Breast epithelium (tissue), 4 donors: ENCODE measurements at places on chromosomes 6 and 20.
A peak's percentile ranks its signal among the peaks of the same experiment; 100 is the strongest.

DNA sequence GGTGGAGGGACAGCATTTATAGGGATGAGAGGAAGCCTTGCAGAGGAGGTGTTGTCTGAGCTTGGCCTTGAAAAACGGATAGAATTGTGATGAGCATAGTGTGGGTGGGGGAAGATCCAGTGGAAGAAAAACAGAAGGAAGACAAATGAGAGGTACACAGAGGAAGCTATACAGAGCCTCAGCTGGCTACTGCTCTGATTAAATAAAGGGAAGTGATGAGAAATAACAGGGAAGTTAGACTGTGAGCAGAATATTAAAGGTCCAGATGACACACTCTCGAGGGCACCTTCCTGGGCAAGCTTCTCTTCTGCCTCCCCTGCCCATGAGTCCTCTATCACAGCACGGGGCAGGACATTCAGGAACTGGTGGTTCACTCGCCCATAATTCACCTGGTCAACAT lies 182.3 kb downstream of the KIF16B start:
- DNase-seq: no peak

DNA sequence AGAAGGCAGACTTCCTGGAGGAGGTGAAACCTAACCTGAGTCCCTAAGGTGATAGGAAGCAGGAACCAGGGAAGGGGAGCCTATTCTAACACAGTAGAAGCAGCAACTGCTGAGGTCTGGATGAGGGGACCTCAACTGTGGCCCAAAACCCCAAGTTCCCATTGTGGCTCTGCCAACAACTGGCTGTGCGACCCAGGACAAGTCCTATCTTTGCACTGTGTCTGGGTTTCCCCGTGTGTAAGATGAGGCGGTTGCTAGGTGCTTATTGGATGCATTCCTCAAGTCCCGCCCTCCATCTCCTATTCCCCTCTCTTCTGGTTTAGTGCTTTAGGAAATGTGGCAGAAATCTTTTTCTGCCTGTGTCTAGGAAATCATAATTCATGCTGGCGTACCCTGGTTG lies 52.2 kb upstream of the TTPAL start:
- no peak for DNase-seq

- no peak for DNase-seq
Observed at GRCh38 chr6:97939440-97940168, 656.6 kb upstream of the MMS22L start.

DNA sequence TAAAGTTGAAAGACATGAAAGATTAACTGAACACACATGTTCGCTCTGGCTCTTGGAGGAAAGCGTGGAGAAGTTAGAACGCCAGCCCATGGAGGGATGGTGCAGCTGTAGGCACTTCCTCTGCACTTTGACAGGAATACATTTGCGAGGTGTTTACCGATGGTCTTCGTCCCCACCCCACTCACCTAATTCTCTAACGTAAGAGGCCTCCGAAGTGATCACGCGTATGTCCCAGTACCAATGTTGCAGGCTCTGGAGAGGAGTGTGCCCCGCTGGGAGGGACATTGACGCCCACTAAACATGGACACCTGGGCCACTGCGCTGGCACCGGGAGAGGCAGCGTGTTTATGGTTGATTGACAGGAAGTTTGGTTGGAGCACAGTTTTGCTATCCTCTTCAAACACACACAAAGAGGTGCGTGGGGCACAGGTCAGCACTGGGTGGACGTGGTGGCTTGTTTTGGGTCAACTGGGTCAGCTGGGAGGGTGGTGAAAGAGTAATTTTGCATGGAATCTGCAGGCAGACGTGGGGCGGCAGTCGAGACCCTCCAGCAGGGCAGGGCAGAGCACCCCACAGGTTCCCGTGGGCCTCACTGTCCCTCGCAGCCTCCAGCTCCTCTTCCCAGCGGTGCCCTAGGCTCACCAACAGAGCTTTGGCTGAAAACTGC lies 110.1 kb downstream of the DLL1 start:
- DNase-seq: peak; percentile 13

- DNase-seq: no peak
Observed at GRCh38 chr20:25025091-25025861, 32.7 kb downstream of the ACSS1 start.

DNA sequence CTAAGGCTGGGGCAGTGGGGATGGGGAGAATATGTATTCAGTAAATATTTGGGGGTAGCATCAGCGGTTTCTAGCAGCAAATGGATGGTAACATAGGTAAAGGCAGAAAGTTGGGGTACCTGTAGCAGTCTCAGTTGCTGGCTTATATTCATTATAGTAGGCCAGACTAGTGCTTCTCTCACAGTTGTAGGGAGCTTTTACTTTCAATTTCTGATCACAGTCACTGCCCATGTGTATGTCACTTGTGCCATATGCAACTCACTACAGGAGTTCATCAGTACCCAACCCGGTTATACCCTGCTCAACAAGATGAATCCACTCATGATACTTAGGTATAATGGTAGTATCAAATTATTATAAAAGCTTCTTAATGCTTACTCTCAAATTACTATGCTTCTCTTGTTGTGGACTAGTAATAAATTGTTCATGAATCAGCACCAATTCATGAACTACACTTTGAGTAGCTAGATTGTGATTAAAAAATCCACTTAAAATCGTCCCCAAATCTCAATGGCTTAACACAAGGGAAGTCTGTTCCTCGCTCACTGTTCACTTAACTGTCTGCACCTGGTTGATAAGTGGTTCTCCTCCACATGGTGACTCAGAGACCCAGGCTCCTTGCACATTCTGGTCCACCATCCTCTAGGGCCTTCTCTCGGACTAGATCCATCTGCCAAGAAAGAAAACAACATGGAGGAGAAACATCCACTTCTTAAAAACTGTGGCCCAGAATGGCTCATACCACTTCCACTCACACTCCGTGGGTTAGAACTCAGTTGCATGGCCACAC lies 31.3 kb upstream of the MYLIP start:
- no peak for DNase-seq

GRCh38 chr20:61118429-61119224 lies 133.4 kb upstream of the CDH4 start:
- no peak for DNase-seq

- DNase-seq: no peak
Observed at GRCh38 chr20:19958928-19959327, 58.2 kb upstream of the NAA20 start.

GRCh38 chr6:33104887-33105286 lies 29.1 kb downstream of the HLA-DPB1 start:
- DNase-seq: no peak

- DNase-seq: no peak
Observed at GRCh38 chr6:10585209-10585845, 64.2 kb downstream of the GCNT2 start.

- no peak for DNase-seq
Observed at GRCh38 chr6:6872459-6873344, 235.1 kb upstream of the RREB1 start.

DNA sequence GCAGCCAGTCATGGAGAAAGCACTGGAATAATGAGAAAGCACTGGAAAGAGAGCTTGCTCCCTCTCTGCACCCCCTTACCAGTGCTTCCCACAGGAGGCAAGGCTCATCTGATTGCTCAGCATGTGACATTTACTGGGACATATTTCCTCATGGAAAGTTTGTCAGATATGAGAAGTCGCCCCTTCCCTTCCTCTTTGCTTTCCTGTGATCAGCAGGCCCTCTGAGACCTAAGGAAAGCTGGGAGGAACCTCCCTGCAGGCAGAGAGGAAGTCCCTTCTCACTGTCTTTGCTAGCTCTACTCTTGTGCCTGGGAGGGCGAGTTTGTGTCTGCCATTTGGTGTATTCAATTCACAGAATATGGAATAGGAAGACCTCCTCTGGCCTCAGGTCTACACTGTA lies 283.8 kb downstream of the ALDH8A1 start:
- DNase-seq: no peak

- no peak for DNase-seq
Observed at GRCh38 chr6:89574910-89575561, 63.5 kb downstream of the LYRM2 start.

GRCh38 chr6:80535914-80536565 lies 429.6 kb downstream of the BCKDHB start:
- no peak for DNase-seq

- DNase-seq: no peak
Observed at GRCh38 chr6:22926790-22927354, 357.5 kb downstream of the HDGFL1 start.

DNA sequence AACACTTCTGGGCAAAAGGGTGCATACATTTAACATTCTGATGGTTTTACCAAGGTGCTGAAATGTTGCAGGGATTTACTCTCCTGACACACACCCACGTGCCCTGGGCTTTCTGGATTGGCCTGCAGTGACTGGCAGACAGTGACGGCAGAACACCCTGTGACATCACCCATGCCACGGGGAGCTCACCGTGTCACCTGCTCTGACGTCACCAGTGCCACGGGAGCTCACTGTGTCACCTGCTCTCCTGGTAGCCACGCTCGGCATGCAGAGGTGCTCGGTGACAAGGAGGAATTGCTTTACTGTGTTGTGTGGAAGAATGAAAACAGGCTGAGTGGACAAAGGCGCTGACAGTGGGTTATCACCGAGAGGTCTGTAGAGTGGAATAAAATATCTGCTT lies 99.3 kb downstream of the RAMACL start:
- no peak for DNase-seq

DNA sequence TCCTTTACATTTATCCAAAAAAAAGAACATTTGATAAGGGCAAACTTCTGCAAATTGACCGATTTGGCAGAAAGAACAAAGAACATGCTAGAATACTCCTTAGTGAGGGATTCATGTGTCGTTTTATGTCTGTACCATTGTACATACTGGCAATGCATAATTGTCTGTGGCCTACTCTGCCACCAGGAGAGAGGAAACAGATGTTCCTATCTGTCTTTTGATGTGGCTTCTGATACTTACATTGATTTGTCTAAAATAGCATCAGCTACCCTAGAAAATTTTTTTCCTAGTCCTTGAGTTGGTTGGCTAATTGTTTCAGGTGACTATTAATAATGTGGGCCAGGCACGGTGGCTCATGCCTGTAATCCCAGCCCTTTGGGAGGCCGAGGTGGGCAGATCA lies 654.1 kb downstream of the KIF16B start:
- no peak for DNase-seq

DNA sequence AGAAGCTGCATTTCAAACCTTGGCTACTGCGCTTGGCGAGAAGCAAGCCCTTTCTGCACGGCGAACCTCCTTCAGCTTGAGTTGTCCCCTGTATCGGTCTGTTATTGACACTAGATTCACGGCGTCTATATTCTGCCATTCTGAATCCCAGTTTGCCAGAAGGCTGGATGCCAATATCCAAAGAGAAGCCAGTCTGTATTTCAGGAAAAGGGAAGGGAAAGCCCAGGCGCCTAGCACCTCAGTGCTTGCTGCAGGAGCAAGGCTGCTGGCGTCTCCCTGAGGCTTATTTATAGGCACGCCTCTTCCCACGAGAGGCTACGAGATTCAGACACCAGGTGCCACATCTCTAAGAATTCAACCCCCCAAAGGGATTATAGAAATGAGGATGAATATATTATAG lies 89.6 kb upstream of the CDH4 start:
- DNase-seq: no peak

DNA sequence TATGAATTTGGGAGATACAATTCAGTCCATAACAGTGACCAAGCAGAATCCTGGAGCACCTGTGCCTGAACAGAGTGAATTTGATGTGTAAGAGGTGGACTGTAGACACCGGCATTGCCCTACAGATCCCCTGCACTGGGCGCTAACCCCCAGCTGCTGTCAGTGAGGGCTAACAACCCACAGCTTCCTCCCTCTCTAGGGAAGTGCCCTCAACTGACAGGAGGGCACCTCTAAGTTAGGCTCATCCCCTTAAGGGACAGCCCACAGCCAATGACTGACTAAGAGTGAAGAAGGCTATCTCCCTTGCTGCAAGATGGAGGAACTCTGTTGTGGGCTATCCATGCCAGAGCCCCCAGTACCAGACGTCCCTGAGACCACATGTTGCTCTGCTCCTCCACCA lies 15.3 kb upstream of the BPIFB1 start:
- no peak for DNase-seq

GRCh38 chr20:56995149-56995548 lies 271.3 kb downstream of the BMP7 start:
- DNase-seq: no peak

GRCh38 chr6:167560673-167561569 lies 236.0 kb downstream of the TTLL2 start:
- DNase-seq: no peak

- no peak for DNase-seq
Observed at GRCh38 chr20:47610247-47610944, 108.7 kb downstream of the NCOA3 start.

DNA sequence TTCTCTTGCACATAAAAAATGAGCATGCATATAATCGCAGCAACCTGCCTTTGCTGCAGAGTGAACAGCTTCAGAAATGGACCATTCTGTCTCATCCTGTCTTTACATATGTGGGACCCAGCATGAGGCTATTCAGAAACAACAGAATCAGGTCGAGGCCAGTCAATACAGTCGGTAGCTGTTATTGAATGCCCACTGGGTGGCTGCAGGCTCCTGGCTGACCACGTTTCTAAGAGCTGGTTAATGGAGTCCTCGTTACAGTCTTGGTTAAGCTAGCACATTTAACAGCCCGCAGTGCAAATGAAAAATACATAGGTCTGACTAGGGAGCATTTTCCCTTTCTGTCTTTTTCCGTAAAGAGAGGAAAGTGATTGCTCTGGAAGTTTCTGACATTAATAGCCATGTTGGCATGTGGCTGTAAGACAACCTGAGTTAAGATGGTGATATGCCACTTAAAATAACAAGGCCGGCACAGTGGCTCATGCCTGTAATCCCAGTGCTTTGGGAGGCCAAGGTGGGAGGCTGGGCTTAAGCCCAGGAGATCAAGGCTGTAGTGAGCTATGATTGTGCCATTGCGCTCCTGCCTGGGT lies 75.0 kb downstream of the SHLD1 start:
- no peak for DNase-seq

DNA sequence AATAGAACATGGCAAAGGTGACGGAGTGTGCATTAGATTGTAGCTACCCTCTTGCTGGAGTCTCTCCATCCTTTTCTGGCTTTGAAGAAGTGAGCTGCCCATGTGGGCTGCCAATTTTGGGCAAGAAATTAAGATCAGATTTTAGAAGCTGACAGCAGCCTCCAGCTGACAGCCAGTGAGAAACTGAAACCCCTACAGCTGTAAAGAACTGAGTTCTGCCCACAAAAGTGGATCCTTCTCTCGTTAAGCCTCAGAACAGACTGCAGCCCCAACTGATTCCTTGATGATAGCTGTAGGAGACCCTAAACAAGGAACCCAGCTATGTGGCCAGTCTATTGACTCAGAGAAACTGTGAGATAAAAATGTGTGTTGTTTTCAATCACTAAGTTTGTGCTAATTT lies 134.1 kb downstream of the CD109 start:
- no peak for DNase-seq

DNA sequence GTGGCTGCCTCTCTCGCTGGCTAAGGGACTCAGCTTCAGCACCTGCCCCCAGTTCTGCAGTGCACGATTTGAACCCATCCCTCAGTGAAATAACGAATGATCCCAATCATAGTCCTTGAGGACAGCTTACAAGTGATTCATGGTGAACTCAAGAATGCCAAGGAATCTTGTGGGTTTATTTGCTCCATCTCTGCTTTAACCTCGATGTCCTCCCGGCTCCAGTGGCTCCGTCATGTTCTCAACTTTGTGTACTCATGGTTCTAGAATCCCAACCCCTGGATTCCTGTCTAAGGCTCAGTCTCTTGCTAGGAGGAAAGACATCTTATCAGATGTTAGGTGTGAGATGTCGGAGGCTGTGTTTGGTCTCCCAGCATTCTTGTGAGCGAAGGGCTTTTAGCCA lies 29.0 kb upstream of the GTSF1L start:
- no peak for DNase-seq

- DNase-seq: peak; percentile 64
Observed at GRCh38 chr6:3356056-3356823, 97.5 kb downstream of the PSMG4 start.
